ENCODE measurements at places on chromosomes 2 and 18. TPM values are rescaled to one million over a fixed set of nuclear protein-coding genes. Genes with fewer than 3 reads are reported as not detected.

Gene VWA3B
- polyA plus RNA-seq, result not detected

Gene BUB1
- 0.11 TPM for polyA plus RNA-seq

Gene EFEMP1
- polyA plus RNA-seq, result not detected

Gene FNDC4
- polyA plus RNA-seq, result not detected

Gene FBLN7
- 0.04 TPM for polyA plus RNA-seq

Data from CD14-positive monocyte (primary cell).